ENCODE measurements at places on chromosomes 12 and 14.

DNA sequence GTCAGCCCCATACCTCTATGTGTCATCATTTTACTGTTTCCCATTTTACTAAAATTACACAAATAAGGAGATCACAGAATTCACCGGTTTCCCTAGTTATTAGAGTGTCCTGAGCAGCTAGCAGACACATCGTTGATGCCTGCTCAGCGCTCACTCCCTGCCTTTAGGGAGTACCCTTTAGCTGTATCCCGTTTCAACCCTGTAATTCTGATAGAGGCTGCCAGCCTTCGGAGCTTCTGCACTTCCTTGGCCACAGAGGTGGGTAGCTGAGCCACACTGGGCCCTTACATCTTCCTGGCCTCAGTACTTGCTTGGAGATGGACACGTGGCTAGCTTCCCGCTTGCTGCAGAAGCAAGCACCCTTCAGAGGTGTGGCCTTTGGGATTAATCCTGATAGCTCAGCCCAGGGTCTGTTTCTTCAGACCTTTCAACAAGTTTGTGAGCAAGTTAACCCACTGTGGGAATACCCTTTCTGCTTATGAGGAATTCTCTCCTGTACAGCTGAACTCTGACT lies 14.3 kb upstream of the FBXW8 start:
- no peak for DNase-seq

DNA sequence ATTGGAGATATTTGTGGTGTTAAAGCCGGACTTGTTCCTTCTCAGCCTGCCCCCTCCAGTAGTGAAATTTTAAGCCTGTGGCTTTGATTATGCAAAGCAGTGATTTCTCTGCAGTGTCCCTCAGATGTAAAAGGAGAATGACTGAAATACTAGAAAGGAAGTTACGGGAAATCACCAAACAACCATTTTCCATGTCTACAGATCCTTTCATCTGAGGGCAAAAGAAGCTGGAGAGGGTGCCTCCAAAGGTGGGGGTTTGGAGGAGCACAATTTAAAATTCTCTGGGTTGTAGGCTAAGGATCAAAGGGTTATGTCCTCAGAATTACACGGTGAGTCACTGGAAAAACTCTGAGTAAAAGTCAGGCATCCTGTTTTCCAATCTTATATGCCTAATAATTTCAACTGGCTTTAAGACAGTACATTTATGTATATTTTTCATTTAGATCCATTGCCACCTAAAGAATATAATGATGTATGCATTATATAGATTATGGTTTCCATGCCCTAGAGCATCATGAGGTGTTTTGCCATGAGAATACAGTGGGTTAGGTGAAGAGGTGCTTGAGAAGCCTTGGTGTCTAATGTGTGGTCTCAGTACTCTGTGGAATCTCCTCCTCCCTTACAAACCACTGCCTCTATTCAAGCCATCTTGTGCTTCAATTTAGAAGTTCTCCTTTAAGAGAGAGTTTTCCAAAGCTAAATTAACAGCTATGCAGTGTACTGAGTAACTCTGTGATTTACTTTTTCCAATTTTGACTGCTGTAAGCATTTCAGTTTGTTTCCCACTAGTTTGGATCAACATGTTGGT lies 362.1 kb downstream of the RAD51B start:
- DNase-seq, result no peak

DNA sequence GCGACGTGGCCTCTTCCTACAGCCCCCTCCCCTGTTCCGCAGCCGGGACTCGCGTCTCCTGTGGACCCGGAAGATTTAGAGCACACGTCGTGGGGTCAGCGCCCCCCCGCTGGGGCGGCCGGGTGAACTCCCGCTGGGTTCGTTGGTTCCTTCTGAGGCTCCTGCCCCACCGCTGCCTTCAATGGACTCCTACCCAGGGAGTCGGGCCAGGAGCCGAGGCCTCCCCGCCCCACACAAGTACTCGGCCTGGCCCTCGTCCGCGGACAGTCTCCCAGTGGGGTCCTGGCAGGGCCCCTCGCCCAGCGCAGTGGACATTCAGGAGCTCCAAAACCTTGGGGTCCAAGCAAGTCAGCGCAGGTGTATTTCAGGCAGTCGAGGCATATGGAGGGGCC lies 1.2 kb downstream of the MMP17 start:
- DNase-seq, result no peak

DNA sequence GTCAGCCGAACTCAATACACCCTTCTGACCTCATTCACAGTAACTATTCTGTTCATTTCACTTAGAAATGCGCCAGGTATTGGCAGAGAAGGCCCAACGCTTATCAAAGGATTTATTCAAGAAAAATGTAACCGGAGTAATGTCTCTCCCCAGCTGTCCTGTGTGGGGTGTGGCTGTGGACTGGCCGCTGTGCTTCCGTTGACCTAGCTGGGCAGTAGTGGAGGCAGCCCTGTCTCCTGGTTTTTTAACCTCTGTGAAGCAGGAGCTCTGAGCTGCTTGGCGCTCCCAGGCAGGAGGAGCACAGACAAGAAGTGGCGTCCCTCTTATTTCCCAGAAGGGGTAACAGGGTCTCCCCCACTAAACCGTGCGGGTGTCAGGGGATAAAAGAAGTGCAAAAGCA lies 85.2 kb downstream of the ESR2 start:
- DNase-seq, result no peak

- DNase-seq, result no peak
Observed at GRCh38 chr12:32885831-32886230, 10.7 kb downstream of the PKP2 start.

DNA sequence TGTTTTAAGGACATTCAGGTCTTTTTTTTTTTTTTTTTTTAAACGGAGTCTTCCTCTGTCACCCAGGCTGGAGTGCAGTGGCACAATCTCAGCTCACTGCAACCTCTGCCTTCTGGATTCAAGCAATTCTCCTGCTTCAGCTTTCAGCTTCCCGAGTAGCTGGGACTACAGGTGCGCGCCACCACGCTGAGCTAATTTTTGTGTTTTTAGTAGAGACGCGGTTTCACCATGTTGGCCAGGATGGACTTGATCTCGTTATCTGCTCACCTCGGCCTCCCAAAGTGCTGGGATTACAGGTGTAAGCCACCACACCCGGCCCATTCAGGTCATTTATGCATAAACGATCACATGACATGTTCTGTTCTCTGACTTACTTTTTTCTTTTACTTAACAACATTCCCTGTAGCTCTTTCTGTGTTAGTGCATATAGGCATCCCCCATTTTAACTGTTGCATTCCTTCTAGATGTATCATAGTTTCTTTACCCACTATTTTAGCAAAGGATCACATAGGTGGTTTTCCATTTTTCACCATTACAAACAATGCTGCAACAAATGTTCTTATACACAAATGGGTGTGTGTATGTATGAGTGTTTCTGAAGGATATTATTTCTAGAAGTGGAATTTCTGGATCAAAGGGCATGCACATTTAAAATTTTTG lies 74.2 kb downstream of the ARF6 start:
- DNase-seq, result no peak

DNA sequence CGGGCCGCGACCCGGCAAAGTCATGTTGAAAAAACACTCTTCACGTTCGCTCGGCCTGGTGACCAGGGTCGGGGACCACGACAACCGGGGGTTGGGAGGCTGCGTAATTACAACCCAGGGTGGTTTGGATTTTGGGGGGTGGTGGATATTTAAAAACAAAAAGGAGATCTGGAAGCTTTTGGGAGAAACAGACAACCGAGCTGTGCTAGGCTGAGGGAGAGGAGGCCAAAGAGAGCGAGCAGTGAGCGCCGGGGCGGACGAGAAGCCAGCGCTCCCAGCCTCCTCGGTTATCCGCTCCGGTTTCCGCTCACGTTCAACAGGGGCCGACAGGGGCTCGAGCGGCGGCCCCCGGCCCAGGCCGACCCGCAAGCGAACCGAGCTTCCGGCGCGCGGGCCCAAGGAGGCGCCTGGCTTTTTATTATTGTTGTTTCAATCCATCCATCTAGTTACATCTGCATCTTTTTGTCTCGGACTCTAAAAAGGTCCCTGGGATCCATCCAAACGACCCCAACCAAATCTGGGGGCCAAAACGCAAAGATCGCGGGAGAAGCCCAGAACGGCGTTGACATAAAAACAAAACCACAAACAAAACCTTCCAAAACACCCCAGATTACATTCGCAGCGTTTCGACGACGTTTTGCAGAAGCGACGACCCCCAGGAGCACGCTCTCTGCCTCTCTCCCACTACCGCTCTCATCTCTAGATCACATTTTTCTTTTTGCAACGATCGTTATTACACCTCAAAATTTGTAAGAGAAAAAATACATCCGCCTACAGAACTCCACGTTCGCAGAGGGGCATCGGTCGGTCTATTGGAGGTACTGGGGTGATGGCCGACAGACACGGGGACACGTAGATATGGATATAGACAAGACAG lies 771 bp downstream of the OTX2 start:
- DNase-seq, result no peak

- DNase-seq, result no peak
Observed at GRCh38 chr12:124162151-124163110, 132.5 kb upstream of the RFLNA start.

- DNase-seq, result no peak
Observed at GRCh38 chr12:27396216-27396815, 50.2 kb upstream of the SMCO2 start.

DNA sequence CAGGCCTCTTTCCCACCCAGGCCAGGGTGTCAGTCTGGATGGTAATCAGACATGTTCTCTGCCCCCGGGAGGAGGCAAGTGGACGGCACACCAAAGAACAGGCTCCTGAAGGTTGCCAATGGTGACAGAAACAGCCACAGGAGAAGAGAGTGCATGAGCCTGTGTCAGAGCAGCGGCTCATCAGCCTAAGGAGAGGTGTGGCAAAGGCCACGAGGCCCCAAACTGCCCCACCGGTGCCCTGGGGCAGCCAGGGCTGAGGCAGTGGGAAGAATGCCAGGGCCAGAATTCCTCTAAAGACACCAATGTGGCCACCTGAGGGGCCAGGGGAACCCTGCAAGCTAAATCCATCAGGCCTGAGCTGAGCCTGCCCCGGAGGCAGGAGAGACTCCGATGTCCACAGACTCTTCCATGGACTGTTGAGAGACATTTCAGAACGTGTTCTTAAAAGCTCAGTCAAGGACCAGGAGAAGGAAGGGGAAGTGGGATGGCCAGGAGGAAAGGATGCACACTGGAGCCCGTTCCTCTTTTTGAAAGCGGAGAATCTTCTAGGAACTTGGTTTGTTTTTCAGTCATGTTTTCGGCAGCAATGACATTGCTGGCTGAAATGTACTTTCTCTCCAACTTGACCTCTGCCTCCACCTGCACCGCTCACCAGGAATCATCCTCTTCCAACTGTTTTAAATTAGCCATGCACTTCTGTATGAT lies 176.3 kb upstream of the FKBP4 start:
- DNase-seq, result no peak
